CD8-positive, alpha-beta memory T cell (primary cell): ENCODE measurements at places on chromosomes 16 and 17.

DNA sequence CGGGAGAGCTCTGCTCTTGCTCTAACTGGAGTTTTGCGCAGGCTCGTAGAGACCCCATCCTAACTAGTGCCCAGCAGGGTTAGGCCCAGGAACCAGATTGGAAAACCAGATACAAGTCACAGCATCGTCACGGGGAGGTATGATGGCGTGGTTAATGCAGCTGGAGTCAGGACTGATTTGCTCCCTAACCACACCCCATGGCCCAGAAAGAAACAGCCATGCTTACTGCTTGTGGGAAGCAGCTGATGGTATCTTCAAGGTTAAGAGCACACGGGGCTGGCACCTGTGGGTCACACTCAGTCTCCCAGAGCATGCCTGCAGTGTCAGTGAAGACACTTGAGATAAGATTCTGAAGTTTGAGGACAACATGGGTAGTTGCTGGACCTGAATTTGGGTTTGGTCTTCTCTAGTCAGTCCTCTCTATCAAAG, 60.2 kb downstream of the WIPI1 start:
- no peak for DNase-seq

GRCh38 chr17:33837281-33837680, 417.8 kb upstream of the CCL2 start:
- no peak for DNase-seq

DNA sequence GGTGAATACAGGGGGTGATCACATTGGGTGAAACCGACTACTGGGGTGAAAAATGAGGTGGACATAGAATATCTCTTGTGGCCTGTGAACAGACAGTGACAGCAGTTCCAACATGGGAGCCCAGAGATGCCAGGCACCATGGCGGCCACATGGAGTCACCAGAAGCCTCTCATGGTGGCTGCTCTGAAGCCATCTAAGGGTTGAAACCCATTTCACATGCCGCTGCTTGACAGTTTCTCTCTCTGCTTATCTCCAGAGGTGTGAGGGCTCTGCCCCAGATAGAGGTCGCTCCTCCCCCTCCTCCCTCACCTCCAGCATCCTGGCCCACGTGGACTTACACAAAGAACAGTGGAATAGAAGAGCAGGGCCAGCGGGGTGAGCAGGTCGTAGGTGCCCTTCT, 37.9 kb upstream of the PIK3R6 start:
- DNase-seq: no peak

DNA sequence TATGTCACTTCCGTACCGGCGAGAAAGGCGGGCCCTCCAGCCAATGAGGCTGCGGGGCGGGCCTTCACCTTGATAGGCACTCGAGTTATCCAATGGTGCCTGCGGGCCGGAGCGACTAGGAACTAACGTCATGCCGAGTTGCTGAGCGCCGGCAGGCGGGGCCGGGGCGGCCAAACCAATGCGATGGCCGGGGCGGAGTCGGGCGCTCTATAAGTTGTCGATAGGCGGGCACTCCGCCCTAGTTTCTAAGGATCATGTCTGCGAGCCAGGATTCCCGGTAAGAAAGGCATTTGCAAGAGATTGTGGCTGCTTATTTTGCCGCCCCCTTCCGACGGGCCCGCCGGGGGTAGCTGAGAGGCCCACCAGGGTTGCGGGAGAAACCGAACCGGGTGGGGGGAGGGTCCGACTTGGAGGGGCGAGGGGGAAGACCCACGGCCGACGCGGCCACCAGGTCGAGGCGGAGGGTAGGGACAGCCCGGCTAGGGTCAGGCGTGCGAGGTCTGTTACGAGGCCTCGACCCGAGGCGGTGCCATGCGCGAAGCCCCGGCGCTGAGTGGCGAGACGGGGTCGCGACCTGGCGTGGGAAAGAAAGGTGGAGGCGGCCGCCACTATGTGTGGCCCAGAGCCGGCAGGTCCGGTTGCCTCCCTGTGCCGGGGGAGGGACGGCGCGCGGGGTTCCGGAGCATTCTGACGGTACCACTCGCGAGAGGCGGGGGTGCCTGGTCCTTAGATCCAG, 6.7 kb upstream of the CD68 start:
- peak; percentile 99 for DNase-seq

GRCh38 chr16:4826980-4827379, 20.1 kb downstream of the GLYR1 start:
- DNase-seq: no peak

DNA sequence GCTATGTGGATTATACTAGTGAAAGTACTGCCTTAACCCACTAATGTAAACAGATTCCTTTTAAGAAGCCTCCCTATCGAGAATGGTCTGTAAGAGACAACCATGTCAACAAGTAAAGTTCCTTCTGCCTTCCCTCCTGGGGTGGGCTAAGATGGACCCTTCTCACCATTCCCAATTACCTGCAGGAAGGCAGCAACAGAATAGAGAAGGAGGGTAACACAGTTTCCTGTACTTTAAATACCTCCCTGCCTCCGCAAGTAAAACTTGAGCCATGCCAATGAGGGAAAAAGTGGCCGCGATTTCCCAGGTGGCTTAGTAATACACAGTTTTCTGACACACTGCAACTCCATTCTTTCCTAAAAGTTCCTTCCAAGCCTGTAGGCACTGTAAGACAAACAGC, 45.2 kb downstream of the TOX3 start:
- no peak for DNase-seq

GRCh38 chr17:30091771-30092170, 24.8 kb upstream of the NSRP1 start:
- no peak for DNase-seq

- no peak for DNase-seq
These were observed 16.4 kb downstream of the CACNG4 start for GRCh38 chr17:66980896-66981295.

- DNase-seq: no peak
These were observed 267.7 kb downstream of the FTO start for GRCh38 chr16:53971616-53972015.

GRCh38 chr17:45093444-45094110, 32.5 kb downstream of the NMT1 start:
- DNase-seq: no peak

DNA sequence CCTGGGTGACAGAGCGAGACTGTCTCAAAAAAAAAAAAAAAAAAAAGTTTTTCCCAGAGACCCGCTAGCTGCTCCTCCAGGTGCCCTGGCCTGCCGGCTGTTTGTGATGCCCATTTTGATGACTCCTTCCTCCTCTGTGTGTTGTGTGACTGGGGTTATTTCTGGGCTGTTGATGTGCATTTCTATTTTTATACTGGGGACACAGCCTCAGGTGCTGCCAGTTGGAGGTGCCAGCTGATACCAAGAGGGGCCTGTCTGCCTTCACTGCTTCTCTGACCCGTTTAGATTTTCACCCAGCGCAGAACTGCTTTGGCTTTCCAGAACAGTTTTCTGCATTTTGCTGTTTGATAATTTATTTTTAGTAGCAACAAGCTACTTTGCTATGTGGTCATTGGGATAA, 6.7 kb downstream of the PLA2G15 start:
- DNase-seq: no peak

DNA sequence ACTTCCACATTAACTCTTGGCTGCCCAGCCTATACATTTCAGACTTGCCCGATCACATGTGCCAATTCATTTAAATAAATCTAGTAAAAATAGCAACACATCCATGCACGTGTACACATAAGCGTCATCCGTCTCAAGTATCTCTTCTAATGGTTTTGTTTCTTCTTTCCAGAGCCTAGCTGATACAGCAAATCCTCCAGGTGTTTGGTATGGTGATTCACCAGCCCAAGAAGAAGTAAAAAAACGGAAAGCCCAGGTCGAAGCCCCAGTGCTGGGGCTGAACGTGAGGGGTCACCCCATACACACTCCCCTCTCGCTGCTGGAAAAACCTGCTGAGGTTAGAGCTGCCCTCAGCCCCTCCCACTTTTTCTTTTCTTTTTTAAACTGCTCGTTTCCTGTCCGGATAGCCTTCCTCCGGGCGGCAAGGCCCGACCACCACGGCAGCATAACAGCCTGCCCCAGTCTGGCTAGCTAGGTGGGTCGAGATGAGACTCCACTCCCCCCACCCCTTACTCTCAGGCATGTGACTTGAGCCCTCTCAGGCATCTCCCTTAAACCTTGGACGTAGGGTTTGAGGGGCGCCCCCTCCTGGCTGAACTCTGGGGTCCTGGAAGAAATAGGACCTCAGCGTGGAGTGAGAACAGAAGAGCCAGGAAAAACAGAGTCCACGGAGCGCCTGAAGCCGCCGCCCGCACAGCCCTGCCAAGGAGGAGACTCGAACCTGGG, 13.9 kb upstream of the OR1F1 start:
- no peak for DNase-seq

DNA sequence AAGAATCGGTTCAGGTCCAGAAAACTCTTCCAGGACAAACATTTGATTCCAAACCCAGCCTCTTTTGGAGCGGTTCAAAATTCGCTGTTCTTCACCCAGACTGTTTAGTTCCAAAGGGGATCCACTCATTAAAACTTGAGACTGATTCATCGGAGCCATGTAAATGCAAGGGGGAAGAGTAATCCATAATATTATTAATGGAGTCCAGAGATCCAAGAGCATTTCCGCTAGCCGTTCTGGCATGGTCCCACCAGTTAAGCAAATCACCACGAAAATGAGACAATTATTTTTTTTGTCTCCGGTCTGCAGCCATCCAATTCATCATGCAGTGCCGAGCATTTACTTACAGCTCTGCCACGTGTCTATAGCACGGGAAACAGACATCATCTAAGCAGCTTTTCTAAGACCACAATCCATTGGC, 15.1 kb downstream of the CDH8 start:
- DNase-seq: no peak

GRCh38 chr16:68770671-68771070, 33.6 kb downstream of the CDH1 start:
- DNase-seq: no peak

DNA sequence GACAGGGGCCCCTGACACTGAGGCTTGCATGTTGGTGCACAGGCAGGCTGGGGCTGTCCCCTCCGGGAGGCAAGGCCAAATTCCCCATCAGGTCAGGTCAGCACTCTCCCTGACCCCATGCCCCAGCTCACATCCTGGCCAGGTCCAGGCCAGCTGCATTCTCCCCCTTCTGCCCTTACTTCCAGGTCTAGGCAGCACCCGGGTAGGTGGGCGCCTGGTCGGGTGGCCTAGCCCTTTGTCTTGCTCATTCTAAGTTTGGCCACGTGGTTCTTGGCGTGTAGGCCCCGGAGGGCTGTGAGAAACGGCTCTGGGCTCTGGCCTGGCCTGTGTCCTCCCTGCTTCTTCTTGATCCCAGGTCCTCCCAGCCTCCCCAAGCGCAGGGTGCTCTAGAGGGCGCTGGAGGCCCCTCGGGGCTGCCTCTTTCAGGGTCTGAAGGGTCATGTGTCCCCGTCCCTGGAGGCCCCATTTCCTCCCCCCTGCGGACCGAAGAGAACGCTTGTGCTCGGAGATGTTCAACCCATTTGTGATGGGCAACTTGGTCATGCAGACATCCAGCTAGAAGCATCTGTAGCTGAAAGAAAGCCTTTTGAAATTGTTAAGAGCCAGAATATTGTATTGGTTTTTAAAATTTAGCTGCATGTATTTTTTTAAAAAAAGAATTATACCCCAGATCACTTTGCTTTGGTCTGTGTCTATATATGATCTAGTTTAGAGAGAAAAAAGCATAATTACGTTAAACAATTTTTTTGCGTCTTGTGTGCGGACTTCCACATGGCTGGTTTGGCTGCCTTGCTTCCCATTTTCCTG, 6.7 kb downstream of the BAHCC1 start:
- no peak for DNase-seq

DNA sequence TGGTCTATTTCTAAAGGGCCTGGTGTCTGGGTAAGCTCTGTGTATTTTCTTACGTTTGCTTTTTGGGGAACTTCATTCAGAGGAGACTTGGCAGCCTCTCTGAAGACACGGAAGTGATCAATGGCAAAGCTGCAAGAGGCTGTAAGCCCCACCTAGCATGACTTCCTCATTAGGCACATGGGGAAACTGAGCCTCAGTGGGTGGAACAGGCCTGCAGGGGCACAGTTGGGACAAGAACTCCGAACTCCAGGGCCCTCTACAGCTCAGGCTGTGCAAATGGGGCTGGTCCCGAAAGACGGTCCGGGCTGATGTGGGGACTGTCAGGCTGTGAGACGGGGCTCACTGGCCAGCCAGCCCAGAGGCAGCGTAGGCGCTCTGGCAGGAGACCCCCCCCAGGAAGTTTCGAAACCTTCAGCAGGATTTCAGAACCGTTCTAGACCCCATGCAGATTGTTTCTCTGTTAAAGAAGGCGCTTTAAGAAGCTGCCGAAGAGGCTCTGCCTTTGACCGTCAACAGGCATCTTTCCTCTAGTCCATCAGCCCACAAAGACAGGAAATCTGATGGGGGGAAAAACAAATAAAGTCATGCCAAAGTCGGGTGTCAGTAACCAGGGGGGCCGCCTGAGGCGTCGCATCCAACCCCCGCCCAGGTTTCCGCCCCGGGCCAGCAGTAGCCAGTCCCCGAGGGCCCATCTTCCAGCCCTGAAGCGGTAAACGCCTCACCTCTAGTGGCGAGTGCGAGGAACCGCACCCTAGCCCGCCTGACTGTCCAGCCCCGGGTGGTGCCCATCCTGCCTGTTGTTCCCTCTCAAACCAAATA, 79.8 kb upstream of the TBC1D3K start:
- peak; percentile 9 for DNase-seq

- peak; percentile 82 for DNase-seq
These were observed 20.1 kb downstream of the CD7 start for GRCh38 chr17:82297280-82297713.

- no peak for DNase-seq
These were observed 221.3 kb downstream of the CDH11 start for GRCh38 chr16:64900517-64900916.

DNA sequence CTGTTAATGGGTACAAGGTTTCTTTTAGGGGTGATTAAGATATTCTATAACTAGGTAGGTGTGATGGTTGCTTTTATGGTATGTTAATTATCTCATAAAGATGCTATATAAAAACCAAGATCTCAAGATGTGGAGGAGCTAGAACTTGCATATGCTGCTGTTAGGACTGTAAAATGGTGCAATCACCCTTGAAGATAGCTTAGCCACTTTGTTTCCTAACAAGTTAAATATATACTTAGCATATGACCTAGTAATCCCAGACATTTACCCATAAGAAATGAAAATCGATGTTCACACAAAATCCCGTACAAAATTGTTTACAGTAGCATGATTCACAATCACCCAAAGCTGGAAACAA, 25.1 kb downstream of the GGA2 start:
- no peak for DNase-seq
